Activated CD4-positive, CD25-positive, alpha-beta regulatory T cell treated with anti-CD3 and anti-CD28 coated beads, Interleukin-2, amount 50 U/mL, for 72 hours (primary cell): ENCODE measurements at places on chromosomes 13 and 19.

GRCh38 chr19:54684527-54684926 is 21.7 kb downstream of the LILRB4 start:
- DNase-seq: no peak

DNA sequence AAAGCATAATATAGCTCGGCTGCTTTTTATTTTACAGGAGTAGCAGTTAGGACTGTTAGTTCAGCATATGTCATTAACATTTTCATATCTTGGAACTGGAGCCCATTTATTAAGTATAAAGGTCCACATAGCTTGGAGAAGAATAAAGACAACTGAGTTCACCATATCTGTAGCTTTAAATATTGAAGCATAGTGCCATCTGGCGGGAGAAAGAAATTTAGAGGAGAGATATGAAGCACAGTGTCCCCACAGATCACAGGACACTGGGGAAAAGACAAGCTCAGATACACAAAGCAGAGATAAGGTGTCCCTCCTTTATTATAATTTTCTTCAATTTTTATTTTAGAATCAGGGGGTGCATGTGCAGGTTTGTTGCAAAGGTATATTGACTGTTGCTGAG is 104.7 kb upstream of the FREM2 start:
- DNase-seq: no peak

GRCh38 chr13:68749796-68750195 is 1357.8 kb upstream of the ATXN8OS start:
- no peak for DNase-seq

GRCh38 chr13:23348262-23349127 is 85.0 kb downstream of the SACS start:
- no peak for DNase-seq

DNA sequence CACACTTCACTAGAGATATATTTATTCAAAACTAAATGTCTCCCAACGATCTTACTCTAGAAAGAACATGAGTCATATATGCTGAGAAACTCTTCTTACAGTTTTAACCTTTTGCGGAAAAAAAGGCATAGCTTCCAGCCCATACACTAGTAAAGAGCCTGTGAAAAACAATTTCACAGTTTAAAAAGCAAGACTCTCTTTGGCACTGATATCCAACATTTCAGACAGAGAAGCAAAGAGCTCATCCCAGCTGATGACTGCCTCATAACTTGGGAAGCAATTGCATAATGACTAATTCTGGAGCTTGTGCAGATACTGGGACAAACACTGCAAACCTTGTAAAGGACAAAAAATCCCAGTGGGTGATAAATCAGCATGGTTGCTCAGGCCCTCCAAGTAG is 88.0 kb downstream of the ENOX1 start:
- no peak for DNase-seq

DNA sequence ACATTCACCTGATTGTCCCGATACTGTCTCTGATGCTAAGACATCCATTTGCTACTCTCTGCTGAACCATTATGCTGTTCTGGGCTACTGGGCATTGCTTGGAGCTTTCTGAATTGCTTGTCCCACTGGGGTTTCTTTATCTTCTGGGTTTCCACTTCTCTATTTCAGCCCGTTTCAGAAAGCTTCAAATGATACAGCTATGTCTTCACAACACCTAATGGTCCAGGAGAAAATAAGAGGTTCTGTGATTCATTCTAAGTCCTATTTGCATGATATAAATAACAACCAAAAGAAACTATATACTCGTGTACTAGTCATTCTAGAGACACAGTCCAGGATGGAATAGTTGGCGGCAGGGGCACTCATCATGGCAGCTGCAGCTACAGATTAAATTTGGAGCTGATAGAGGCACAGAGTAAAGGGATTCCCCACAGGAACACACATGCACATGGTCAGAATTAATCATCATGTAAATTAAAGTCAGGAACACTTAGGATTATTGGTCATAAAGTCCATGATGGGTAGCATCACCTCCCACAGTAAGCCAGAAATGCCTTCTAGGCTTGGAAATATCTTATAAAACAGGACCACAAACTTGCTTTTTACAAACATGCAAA is 33.3 kb upstream of the SCEL start:
- no peak for DNase-seq

- DNase-seq: no peak
These were observed 54.9 kb upstream of the SLITRK6 start for GRCh38 chr13:85853901-85854663.

DNA sequence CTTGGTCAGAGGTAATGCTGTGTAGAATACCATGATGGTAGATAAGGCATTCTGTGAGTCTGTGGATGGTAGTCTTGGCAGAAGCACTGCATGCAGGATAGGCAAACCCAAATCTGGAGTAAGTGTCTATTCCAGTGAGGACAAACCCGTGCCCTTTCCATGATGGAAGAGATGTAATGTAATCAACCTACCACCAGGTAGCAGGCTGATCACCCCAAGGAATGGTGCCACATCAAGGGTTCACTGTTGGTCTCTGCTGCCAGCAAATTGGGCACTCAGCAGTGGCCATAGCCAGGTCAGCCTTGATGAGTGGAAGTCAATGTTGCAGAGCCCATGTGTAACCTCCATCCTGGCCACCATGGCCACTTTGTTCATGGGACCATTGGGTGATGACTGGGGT is 155.0 kb downstream of the RAP2A start:
- no peak for DNase-seq

DNA sequence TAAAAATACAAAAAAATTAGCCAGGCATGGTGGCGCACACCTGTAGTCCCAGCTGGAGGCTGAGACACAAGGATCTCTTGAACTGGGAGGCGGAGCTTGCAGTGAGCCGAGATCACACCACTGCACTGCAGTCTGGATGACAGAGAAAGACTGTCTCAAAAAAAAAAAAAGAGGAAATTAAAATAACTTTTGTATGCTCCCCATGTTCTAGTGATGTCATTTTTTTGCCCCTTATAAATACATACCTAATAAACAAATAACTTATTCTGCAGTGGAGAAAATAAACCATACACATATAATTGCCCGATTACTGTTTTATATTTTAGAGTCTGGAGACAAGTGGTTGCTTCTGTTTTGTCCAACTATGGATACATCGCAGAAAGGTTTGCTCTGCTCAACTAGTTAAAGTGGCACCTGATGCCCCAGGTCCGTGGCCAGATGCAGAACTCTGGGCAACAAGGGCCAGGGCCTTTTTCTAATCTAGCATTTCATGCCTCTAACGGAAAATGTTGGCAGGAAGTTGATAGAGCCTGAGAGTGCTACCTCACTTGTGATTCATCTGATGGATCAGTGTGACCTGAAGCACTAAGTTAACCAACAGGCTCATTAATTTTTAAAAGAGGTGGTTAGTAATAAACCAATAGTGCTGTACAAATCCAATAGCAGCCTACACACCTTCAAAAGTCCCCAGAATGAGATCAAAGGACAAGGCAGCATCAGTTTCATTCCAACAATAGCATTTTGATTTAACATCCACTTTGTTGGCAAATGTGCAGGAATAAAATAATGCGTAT is 18.8 kb downstream of the UBE2L5 start:
- no peak for DNase-seq

DNA sequence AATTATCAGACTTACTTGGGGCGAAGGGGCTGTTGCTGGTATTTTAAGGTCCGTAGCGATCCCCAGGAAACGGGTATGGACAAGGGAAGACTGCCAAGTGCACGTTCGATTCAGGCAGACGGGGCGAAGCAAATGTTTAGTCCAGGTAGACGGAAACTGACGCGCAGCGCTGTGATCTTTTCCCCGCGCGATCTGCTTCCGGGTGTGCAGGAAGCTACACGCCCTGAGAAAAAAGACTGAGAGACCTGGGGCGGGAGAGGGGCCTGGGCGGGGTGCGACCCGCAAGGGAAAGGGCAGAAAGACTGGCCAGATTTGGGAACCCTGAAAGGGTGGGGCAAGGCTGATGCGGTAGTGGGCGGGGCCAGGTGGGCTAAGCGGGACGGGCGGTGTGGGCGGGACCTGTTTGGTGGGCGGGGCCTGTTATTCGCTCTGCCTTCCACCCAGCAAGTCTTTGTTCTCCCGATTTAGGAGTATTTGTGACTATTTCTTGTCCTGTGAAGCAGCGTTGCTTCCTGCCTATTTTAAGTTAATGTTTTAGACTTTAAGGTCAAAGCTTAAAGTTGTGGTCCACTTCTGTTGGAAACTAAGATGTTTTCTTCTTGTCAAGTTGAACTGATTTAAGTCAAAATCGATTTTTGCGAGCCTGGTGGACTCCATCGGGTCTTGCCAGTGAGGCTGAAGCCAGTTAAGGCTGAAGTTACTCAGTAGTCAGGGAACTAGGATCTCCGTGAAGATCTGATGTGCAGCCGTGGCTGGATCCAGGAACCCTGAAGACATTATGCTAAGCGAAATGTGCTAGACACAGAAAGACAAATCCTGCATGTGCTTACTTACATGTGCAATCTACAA is at the start of gene ZNF836:
ZNF836 (minus strand) TSS at position 301 of the 849 bp plus-strand sequence. CDS start 3,549 bp downstream, outside the sequence.
- DNase-seq: peak; percentile 88

GRCh38 chr19:10552510-10553053 is 8.9 kb downstream of the ATG4D start:
- no peak for DNase-seq

- DNase-seq: no peak
These were observed 132.7 kb upstream of the RNF113B start for GRCh38 chr13:98309569-98310335.

- DNase-seq: no peak
These were observed 612.7 kb downstream of the SLITRK6 start for GRCh38 chr13:85186356-85187045.

DNA sequence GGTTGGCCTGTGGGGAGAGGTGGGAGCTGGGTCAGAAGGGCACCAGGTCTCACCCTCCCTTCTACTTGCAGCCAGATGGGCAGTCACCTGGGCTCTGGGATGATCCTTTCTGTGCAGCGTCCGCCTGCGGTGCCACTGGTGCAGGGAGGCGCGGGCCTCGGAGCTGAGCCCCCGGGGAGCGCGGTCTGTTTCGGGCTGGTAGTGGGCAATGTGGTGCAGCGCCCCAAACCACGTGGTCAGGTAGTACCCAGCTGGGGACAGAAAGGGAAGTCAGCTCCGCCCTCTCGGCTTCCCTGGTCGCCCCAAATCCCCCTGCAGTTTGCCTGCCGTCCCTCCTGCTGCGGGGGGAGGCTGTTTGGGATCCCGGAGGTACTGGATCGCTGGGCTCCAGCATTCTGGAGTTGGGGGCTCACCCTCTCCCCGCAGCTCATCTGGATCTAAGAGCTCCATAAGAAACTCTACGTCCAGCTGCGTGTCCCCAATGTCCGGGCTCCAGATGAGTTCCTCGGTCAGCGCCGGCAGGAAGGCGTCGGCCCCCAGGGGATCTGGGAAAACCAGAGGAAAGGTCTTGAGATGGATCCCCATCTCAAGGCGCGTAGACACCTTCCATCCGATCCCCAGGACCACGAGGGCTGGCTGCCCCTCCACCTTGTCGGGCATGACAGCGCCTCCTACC is 8.8 kb downstream of the RINL start:
- no peak for DNase-seq

- DNase-seq: no peak
These were observed 8.3 kb downstream of the UBAC2 start for GRCh38 chr13:99208845-99209527.

DNA sequence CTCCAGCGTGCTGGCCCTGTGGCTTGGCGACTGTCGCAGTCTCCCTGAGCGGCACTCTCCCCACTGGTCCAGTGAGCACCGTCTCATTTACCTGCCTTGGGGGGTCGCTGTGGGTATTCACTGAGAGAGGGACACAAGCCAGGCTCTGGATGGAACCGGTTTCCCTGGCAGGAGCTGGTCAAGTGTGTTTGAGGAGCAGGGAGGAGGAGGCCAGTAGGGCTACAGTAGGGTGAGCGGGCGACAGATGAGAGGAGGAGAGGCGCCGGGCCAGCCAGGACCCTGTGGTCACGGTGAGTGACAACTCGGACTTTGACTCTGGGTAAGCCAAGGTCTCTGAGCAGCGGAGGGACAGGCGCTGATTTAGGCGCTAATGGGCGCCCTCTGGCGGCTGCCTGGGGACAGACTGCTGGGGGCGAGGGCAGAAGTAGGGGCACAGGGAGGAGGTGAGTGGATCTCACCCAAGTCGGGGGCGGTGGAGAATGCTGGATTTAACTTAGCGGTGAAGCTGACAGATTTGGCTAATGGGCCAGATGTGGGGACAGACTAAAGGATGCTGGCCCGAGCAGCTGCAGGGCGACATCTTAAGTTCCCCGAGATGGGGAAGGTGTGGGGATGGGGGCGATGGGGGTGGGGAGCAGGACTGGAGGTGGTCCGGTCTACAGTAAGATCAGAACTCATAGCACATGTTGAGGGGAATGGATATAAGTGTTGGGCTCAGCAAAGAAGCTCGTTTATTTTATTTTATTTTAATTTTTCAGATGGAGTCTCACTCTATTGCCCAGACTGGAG is 4.7 kb upstream of the PRMT1 start:
- peak; percentile 80 for DNase-seq

DNA sequence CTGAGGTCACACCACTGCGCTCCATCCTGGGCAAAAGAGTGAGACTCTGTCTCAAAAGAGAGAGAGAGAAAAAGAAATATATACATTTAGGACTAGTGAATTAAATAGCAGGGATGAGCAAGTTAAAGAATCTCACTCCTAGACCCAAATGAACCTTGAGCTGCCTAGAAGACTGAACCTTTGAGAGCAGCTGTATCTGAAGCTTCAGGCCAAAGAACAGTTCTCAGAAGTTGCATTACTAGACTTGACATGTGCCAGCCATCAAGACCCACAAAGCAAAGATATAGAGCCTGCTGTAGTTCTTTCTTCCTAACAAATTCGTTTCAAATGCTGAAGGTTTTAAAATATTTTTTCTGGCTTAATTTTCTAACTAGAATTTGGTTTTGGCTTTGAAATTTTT is 16.6 kb downstream of the DNAJC15 start:
- DNase-seq: no peak

- DNase-seq: no peak
These were observed 1438.6 kb downstream of the UQCRFS1 start for GRCh38 chr19:27774337-27774736.

GRCh38 chr19:58361900-58362271 is 665 bp downstream of the ZNF497 start:
- peak; percentile 70 for DNase-seq

DNA sequence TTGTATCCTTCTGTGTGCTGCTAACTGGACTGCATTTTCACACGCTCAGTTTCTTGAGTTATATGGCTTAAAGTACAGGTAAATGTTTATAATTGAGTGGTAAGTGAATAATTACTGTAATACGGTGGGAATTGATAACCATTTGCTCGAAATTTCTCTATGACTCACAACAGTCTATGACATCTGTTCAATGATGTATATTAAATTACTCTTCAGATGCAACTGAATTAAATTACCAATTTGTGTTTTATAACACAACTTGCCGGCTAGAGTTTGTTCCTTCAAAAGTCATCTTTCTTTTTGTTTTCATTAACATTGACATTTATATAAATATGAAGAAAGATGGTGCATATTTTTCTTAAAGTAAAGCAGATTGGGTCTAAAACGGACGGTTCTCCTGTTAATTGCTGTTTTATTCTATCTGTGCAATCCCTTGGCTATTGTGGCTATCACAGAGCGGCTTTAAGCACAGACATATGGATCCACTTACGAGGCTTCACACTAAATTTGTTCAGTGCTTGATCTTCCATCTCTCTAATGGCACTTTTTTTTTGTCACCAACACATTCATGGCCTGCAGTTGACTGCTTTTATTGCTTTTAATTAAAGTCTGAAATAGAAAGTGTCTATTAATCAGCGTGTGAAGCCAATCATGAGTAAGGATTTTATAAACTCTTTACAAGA is 1291.6 kb upstream of the SLC10A2 start:
- DNase-seq: no peak
